Activated CD4-positive, CD25-positive, alpha-beta regulatory T cell treated with anti-CD3 and anti-CD28 coated beads, Interleukin-2, amount 50 U/mL, for 72 hours (primary cell): ENCODE measurements at places on chromosomes 11 and 22.

DNA sequence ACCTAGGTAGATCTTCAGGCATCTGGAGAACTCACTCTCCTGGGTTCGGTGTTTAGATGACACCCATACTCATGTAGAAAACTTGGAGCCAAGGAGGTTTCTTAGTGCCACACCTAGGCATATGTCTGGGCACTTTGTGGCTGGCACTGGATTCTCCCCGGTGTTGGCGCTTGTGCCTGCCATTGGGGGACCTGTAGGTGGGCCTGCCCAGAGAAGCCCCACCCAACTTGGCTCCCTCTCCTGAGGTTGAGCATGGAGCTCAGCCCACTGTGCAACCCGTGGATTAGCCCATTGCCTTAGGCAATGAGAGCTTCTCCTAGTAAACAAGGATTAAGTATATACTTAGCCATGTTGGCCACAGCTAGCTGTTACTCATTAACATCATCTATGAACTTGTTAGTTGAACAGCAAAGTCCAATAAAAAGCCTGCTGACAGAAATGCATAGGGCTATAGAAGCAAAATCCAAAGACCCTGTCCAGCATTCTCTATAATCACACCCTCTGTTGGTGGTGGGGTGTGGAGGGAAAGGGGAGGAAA, 335.5 kb upstream of the CHORDC1 start:
- no peak for DNase-seq

- DNase-seq, result no peak
These were observed 49.2 kb downstream of the CNTN5 start for GRCh38 chr11:99069856-99070444.

GRCh38 chr11:84817998-84818397, 809.1 kb downstream of the DLG2 start:
- DNase-seq, result no peak

DNA sequence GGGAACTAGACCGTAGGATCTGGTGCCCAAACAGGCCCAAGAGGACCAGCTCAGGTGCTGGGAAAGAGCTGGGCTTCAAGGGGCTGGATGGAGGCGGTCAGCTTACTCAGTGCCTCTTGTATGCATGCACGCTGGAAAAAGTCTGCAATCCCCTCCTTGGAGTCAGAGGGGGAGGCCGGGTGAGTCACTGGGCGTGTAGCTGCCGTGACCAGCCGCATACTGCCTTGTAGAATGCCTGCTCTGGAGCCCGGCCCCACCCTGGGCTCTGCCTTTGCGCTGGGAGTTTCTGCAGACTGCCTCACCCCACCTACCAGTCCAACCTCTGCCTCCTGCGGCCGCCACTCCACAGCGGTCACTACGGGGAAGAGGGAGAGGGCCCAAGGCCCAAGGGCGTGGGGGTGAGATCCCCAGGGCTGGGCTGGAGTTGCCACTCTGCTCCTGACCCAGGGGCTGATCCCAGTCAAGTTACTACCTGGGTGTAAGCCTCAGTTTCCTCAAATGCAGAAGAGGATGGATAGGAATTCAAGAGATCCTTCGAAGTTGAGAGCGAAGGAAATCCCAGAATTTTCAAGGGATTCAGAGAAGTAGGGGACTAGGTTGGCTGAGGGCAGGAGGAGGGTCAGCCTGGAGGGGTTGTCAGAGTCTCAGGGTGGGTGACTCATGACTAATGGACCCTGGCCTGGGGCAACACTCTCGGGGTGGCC, 4.2 kb downstream of the MRGPRF start:
- no peak for DNase-seq

DNA sequence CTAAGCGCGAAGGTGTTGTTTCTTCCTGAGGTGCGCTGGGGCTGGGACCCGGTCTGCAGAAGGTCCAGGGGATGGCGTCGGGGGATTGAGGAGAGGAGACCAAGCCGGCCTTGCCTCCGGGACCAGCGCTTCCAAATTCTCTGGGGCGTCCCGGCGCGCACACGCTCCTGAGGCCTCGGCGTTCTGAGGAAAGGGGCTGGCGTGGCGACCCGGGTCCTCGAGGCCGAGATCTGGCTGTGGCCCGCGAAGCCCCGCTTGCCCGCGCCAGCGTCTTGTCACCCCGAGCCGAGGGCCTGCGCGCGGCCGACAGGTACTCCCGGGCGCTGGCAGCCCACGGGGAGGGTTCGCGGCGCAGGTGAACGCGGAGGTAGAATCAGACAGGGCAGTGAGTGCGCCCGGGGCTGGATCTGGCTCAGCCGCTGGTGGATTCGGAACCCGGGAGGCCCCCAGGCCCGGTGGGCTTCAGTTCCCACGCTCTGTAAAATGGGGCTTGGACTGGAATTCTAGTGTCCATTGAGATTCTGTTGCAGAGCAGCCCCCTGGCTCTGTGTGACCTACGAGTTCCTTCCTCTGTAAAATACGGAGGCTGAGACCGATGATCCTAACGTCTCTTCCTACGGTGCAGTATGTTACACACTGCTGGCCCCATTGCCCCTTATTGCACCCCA, 14.7 kb downstream of the SSH3 start:
- DNase-seq, result no peak

DNA sequence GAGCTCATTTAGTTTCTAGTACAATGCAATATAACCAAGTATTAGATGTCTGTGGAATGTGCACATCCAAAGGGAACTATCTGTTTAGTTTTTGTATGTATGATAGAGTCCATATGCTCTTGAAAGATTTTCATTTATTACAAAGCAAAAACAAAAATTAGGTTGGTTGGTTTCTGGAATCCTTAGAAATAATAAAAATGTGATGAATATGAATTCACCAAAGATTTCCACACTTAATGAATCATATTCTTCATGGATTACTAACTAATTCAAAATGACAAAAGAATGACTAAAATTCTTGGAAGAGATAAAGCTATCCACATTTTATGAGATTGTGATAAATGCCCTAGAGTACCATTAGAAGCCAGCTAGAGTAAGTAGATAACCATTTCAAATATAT, 261.1 kb downstream of the SBF2 start:
- DNase-seq, result no peak

- DNase-seq, result no peak
These were observed 125.7 kb downstream of the SLC1A2 start for GRCh38 chr11:35293699-35294098.

DNA sequence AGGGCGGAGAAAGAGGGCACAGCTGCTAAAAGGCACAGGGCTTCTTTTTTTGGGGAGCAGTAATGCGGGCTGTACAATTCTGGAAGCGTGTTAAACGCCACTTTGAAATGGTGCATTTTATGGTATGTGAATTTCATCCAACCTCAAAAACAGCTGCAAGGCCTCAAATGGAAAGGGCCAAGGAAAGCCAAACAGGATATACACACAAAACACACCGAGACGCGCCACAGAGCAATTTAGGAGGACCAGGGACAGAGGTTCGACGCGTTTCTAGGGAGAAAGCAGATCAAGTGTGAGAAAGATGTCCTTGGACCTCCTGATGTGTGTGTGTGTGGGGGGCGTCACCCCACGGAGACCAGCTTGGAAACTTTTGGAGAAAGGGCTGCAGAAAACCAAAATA, 31.1 kb downstream of the TSPAN4 start:
- DNase-seq, result no peak

DNA sequence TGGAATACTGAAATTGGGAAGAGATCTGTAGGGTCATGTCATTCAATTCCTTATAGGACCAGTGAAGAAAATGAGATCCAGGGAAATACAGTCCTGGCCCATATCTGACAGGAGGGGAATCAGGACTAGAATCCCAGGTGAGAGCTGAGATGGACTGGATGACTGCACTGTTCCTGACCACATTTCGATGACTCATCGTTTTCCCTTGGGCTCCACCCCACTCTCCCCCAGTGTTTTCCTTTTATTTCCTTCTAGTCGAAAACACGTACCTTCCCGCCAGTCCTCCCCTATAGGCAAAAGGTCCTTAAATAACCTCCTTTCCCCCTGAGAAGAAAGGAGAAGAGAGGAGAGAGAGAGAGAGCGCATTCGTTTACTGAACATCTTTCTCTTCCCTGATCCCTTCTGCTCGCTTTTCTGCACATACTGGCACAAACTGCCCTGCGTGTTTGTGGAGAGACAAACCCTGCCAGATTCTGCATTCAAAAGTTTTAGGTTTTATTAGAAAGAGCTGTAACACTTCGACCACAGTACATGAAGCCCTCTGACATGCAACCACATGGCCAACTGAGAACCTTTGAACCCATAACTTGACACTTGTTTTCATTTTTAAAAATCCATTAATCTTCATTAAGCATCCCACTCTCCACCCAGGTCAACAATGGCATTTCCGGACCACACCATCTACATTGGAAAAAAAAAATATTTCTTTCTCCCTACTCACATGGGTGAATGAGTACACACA, 565.7 kb downstream of the METTL15 start:
- no peak for DNase-seq

DNA sequence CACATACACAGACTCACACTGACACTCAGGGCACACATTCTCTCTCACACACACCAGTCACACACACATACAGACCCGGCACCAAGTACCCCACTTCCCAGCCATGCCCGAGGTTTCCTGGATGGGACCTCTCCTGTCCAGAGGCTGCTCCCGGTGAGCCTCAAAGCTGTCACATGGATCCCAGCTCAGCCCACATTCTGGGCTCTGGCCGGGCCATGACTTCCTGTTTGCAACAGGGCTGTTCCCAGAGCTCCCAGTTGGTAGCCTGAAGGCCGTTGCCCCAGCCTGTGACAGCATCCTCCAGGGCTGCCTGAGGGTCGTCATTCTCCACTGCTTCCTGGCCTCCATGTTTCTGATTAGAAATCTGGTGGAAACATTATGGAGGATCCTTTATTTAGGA, 14.6 kb upstream of the CYP2D6 start:
- DNase-seq, result no peak

DNA sequence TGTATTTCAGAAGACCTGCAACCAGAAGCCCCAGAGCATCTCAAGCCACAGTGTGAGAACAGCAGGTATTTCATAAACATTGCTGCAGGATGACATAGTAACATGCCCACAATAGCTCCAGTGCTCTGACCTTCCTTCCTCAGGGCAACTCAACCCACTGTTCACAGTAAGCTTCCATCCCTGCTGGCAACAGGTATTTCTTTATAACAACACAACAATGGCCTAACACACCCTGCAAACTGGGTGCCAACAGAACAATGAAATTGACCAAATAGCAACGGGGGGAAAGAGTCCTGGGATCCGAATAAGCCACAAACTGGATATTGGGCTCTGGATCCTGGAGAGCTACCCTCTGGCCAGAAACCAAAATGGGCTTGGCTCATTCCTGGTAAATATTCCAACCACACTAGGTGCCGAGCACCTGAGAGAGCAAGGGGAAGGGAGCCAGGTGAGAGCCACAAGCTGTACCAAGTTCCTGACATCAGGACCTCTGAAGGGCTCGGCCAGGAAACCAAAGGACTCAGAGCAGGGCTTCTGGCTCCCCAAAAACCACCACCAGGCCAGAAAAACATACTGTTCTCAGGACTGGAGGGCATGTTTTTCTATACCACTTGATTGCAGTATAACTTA, 99.5 kb downstream of the MICAL3 start:
- DNase-seq, result no peak

DNA sequence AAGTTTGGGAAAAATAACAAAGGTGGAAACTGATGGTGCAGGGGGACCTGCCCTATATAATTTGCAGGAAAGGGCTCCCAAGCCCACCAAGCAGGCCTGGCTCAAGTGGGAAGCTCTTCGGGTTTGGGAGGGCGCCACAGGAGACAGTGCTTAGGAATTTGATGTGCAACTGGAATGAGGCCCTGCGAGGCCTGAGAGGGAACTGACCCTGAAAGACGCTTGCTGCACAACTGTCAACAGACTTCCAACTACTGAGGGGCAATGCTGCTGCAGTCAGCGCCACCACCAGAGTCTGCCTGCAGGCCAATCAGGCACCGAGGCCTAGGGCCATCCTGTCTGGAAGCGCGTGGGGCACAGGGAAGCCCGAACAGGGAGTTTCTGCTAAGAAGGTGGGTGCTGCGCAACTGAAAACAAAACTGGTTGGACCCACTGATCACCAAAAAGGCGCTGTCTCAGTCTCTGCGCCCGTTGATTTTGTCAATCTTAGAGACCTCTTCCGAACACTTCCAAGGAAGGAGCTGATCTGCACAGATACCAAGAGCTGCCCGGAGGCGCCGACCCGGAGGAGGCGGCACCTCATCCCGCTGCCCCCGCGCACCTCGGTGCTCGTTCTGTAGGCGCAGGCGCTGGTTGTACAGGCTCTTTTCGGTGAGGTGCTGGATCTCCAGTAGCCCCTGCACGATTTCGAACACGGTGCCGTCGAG, 667 bp downstream of the DGCR6L start:
- no peak for DNase-seq

GRCh38 chr22:31537019-31537535, 40.7 kb downstream of the SFI1 start:
- no peak for DNase-seq

- DNase-seq, result no peak
These were observed 52.7 kb upstream of the GRAMD1B start for GRCh38 chr11:123377355-123377754.

DNA sequence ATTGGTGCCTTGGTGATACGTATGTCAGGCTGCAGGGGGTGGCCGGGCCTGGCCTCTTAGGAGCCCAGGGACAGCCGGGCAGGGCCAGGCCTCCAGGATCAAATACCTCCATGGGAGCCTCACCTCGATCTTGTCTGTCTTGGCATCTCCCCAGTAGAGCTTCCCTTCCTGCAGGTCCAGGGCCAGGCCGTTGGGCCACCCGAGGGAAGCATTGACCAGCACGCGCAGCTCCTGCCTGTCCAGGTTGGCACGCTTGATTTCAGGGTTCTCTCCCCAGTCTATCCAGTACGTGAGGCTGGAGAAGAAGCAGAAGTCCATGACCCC, 137.7 kb downstream of the CRYBB2 start:
- DNase-seq, result no peak

DNA sequence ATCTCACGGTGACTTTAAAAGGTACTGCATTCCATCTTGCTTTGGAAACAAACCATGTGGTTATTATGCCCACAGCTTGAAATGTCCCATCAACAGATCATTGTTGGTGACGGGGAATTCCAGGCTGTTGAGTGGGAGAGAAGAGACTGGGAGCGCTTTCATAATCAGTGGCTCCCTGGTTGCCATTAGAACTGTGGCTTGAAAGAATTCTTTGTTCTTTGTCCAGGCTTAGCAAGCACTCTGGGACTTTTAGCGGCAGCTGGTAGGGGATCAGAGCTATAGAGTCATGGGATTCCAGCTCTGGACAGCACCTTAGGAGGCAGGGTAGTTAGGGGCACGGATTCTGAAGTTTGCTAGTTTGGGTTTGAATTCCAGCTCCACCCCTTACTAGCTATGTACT, 22.0 kb downstream of the MMP20 start:
- DNase-seq, result no peak

- no peak for DNase-seq
These were observed 47.9 kb downstream of the ZNF280B start for GRCh38 chr22:22460635-22461034.
